ENCODE measurements at places on chromosomes 7 and 10. TPM values are rescaled to one million over a fixed set of nuclear protein-coding genes. Genes with fewer than 3 reads are reported as not detected.
A peak's percentile ranks its signal among the peaks of the same experiment; 100 is the strongest.

The PRLHR gene
- total RNA-seq, result not detected

The GPR26 gene
- not detected for total RNA-seq

The METTL27 gene
- total RNA-seq, result 6.3 TPM

The CALD1 gene
- 127 TPM for total RNA-seq

The ADCYAP1R1 gene
- 0.25 TPM for total RNA-seq

GRCh38 chr10:6309816-6310215 lies 107.1 kb downstream of the PFKFB3 start:
- DNase-seq, result no peak

DNA sequence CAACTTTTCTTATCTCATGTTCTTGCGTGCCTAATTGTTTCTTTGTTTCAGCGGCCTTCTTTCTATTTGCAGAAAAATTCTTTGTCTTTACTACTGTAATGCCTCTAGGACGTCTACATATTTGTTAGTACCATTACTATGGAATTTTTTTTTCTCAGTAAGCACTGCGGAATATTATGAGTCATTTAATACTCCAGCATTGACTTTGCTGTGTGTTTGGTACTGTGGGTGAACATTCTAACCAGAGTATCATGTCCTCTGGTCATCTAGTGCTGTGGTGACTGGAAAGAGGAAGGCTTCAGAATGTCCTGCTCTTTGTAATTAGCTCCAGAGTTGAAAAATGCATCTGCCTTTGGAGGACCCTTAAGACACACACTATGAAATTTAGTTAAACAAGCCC lies 58.5 kb upstream of the FERD3L start:
- DNase-seq, result no peak

GRCh38 chr10:44102726-44103255 lies 282.1 kb downstream of the CXCL12 start:
- no peak for DNase-seq

GRCh38 chr10:60096761-60097513 lies 190.6 kb upstream of the CCDC6 start:
- DNase-seq, result no peak

DNA sequence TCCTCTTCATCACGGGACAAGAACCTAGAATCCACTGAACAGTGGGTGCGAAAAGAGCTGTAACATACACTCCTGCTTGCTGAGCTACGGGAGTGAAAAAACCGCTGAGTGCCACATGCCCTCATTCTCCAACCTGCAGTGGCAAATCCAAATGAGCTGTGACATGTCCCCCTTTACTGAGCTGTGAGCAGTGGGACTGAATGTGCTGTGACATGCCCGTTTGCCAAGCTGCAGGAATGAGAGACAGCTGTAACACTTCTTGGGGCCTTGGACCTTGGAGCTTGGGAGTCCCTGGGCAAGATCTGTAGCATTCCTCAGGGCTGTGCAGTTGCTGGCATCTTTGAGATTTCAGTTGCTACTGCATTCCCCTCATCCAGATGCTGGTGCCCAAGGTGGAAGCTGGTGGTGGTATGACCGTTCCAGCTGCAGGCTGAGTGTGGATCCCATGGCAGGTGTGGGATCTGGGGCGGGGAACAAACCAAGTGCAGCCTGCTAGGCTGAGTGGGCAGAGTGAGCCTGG lies 85.0 kb downstream of the TMEM106B start:
- no peak for DNase-seq

DNA sequence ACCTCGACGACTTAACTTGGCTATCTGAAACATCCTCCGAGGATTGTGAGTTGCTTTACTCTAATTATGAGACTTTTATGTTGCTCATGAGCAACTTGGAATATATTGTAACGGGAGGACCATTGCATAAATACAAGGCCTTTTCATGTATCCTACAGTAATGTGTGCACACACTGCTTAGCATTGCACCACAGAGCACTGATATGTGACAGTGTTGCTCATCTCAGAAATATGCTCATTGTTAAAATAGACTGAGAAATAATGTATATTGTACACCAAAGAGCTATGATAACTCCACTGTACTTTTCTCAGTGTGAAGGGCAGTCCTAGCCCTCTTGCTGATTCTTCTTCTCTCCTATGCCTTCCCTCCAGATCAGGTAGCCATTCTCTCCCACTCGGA lies 102.8 kb upstream of the CDK13 start:
- no peak for DNase-seq

DNA sequence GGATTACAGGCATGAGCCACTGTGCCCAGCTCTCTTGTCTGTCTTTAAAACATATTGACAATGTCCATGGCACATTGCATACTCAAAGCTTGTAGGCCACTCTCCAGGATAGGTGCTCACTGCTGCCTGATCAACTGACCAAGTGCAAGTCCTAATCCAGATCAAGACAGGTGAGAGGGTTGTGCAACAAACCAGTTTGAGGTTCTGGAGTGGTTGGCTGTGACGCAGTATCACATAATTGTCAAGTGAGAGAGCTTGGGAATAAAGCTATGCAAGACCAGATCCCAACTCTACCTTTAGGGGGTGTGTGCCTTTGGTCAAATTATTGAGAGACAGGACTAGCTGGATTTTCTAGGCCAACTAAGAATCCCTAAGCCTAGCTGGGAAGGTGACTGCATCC lies 43.0 kb upstream of the OPN4 start:
- no peak for DNase-seq

DNA sequence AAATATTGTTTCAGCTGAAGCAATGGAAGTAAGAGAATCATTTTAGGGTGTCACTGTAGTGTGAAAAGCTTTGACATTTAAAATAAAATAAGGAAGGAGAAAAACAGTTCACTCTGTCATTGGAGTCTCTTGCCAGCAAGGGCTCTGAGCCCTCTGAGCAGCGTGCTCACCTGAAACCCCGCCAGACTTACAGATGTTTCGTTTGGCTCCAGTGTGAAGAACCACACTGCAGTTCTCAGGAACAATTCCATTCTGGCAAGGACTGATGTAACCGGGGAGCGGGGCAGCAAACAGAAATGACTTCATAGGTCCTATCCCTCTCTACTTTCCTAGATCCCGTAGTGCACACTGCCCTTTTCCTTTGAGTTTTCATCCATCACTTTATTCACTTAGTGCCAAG lies 164.3 kb downstream of the CELF2 start:
- DNase-seq, result no peak

DNA sequence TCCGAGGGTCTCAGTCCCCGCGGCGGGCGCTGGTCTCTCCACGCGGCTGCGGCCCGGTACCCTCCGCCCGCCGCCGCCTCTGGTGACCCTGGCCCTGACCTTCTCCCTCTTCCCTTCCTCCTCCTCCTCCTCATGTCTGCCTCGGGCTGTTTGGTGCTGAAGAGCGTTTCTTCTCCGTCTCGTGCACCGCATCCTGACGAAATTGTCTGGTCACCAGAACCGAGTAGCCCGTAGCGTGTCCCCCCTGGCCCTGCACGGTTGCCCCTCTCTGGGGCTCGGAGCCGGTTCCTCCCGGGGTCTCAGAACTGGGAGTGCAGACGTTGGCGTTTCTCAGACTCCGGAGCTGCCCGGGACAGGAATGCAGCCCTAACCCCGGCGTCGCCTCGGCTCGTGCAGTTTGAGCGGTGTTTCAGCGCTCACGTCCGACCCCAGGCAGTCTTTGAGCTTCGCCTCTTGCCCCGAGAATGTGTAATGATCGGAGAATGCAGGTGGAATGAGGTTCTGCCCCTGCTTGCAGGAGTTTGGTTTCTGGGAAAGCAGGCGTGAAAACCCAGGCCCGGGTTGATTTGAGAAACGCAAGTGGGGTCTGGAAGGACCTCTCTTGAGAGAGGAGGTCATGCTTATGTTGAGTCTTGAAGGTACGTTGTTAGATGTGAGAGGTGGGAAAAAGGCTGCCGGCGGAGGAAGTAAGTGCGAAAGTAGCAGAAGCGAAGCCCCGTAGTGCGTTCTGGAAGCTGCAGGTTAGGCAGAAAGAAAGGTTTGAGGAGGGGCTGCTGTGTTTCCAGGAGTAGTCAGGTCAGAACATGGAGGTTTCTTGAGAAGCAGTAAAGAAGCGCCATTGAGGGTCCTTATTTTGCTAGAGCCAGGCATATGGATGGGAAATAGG lies 743 bp downstream of the RBM17 start:
- DNase-seq, result peak; percentile 34

GRCh38 chr10:772227-772637 lies 82.8 kb upstream of the DIP2C start:
- no peak for DNase-seq

DNA sequence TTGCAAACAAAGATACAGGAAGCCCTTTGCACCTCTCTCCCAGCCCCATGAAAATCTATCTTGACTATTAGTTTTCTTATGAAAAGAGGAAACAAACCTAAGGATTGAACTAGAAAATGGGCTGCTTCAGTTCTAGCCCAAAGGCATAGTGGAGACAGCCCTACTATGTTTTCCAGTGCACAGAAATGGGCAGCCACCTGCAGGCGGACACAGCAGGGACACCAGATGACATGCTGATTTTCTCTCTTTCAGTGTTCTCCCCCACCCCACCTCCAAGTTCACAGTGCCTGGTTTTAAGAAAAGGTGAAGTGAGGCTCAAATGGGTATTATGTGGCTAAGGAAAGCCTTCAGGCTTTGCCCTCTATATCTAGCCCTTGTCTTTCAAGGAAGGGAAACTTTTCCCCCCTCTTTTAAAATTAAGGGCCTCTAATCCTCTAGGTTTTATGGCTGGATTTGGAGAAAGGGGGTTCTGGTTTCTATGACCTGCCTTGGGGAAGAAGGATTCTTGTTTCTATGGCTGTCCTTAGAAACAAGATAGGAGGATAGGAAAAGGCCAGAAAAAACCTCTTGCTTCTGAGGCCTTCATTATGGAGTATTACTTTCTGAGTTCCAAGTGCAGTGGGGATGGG lies 23.5 kb upstream of the DDX50 start:
- no peak for DNase-seq

GRCh38 chr10:98097616-98098015 lies 36.8 kb upstream of the R3HCC1L start:
- no peak for DNase-seq

GRCh38 chr10:20962165-20962564 lies 65.1 kb upstream of the NEBL start:
- DNase-seq, result no peak

DNA sequence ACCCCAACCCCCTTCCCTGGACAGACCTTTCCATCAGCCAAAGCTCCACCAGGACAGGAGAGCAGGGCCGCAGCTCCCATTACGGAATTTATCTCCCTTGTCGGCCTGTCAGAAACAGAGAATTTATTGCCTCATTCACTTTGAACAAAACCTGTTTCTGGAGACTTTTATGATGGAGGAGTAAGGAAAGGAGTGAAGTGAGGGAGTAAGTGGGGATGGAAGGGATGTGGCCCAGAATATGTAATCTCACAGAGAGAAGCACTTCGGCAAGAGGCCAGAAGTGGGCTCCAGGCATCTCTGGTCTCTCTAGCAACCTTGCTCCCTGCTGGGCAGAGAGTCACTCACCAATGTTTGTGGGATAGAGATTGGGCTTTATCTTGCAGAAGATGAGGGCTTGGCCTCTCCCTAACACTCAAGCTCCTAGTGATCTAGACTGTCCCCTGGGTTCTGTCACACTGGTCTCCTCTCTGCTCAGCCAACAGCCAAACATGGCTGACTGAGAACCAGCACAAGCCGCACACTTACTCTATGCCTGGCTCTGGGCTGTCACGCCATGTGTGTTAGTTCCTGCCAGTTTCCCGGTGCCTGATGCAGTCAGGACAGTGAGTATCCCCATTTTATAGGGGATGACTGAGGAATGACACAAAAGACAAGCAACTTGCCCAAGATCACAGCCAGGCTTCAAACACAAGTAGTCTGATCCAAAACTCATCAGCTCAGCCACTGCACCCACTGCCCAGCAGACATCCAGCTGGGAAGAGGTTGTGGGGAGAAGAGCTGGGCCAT lies 149.4 kb upstream of the ZMIZ1 start:
- DNase-seq, result no peak

DNA sequence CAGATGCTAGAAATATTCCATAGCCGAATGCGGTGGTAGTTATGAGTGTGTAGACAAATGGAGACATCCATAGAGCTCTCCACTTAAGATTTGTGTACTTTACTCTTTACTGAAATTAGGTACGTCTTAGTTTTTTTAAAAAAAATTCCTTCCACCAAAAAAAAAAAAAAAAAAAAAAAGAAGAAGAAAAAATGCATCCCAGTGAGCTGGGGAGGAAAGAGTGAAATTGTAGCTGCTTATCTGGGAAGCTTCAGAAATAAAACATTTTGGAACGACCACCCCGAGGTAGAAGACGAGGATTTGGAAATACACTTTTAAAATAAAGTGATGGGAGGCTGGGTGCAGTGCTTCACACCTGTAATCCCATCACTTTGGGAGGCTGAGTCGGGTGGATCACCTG lies 53.8 kb downstream of the RGS10 start:
- DNase-seq, result no peak

DNA sequence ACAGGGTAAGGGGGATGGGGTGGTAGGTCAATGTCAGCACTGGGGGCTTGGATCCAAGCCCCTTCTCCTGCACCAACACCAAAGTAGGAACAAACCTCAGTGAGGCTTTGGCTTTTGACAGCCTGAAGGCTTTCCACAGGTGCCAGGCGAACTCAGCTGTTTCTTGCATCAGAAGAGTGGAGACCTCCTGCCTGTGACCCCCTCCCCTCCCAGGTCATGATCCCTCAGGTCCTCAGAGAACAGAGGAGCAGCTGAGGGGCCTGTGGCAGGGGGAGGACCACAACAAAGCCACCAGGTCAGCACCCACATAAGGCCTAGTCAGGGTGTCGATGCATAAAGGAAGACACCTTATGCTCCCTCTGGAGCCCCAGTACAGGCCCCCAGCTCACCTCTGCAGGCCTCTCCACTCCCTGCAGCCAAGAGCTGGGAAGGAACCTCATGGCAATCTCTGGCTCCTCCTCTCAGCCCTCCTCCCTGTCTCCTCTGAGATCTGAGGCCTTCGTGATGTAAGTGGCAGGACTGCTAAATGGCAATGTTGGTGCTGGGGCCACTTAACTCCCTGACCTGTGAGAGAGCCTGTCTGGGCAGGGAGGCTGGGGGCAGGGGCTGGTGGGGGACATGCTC lies 19.1 kb upstream of the PRRT4 start:
- peak; percentile 41 for DNase-seq

GRCh38 chr7:102836977-102837376 lies 75.8 kb upstream of the LRRC17 start:
- peak; percentile 29 for DNase-seq

GRCh38 chr7:19090526-19090925 lies 26.9 kb downstream of the TWIST1 start:
- DNase-seq, result no peak

- DNase-seq, result no peak
Observed at GRCh38 chr7:90686146-90686545, 90.0 kb downstream of the CDK14 start.

DNA sequence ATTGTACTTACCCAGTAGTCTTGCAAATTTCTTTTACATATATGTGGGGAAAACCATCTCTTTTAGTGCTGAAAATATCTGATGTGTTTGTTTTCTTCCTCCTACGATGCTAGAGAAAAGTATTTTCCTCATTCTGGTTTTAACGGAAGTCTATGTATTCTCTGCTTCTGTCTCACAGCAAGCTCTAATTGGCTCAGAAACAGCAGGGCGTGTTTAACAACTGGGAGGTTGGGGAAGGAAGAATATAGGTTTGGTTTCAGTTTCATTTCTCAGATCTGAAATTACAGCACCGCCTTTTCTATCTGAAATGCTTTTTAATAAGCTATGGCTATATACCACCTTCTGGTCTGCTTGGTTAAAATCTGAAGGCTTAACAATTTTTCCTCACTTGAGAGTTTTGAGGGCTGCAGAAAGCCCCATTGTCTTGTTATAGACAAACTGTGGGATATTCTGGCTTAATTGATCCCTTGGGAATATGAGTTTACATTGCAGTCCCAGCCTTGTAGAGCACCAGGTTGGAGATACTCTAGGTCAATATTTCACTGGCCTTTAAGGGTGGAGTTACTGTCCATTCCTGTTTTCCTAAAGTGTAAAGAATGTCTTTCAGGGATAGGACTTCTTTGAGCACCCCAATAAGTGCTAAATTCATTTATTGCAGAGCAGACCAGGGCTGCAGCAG lies at the start of gene SAMD9:
SAMD9 (minus strand) TSS at position 128 of the 679 bp plus-strand sequence. CDS start 11,882 bp downstream, outside the sequence.
- DNase-seq, result peak; percentile 62
